Tibial artery (tissue), 4 donors: ENCODE measurements at places on chromosomes 7 and 10.
A peak's percentile ranks its signal among the peaks of the same experiment; 100 is the strongest.

DNA sequence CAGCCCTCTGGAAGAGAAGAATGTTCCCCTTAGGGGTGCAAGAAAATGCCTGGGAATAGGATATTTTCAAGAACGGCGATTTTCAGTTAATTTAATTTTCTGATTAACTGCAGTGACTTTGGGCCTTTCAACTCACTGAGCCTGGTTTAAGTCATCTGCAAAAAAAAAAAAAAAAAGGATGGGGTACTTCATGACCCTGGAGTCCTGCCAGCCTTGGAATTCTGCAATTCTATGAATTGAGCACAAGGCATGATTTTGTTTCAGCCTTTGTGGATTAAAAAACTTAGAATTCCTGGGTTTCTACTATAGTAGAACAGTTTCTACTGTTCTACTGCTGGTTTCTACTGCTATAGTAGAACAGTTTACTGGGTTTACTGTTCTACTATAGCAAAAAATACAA lies 58.3 kb upstream of the CALD1 start:
- no peak for DNase-seq

DNA sequence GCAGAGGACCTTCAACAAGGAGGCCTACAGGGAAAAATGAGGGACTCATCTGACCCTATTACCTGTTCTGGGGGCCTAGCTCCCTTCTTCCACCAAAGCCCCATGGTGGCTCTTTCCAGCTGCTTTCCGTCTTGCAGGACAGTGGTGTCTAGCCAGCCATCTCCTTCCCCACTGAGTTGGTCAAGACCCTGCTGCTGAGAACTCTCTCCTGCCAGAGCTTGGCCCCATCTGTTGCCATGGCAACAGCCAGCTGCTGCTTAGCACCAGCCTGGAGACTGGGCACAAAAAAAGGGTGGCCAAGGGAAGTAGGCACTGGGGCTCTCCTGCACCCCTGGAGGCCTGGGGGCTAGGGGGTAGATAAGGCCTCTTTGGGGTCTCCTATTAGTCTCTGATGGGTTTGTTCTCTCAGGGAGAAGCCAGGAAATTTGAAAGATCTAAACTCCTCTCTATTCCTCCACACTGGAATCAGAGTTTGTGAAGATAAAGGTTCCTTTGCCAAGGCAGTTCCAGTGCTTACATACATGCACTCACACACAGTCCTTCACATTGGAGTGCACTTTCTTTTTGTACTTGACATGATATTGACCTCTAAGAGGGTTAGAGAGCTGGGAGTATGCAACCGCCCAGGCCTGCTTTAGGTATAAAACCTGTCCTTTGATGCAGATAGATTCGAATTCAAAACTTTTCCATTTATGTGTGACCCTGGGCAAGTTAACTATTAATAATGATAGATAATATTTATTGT lies 15.8 kb downstream of the TSPAN33 start:
- DNase-seq = no peak

DNA sequence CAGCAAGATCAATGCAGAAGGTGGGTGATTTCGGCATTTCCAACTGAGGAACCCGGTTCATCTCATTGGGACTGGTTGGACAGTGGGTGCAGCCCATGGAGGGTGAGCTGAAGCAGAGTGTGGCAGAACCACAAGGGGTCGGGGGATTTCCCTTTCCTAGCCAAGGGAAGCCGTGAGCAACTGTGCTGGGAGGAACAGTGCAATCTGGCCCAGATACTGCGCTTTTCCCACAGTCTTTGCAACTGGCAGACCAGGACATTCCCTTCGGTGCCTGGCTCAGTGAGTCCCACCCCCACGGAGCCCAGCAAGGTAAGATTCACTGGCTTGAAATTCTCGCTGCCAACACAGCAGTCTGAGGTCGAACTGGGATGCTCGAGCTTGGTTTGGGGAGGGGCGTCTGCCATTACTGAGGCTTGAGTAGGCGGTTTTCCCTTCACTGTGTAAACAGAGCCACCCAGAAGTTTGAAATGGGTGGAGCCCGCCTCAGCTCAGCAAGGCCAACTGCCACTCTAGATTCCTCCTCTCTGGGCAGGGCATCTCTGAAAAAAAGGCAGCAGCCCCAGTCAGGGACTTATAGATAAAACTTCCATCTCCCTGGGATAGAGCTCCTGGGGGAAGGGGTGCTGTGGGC lies 58.6 kb upstream of the SLC26A5 start:
- no peak for DNase-seq

DNA sequence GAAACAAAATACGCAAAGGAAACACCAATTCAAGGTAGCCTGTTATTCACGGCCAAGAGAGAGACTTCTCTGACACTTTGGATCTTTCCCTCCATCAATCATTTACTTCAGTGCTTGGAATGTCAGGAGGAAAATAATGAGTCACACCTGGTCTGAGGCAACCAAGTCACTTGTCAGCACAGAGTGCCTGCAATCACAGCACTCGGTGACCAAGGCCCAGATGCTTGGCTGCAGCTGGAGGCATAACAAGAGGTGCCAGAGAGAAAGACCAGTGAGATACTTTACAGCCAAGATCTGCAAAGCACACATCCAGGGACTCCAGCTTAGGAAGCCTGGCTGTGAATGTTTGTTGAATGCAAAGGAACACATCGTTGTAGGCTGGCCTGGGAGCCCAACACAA lies 33.9 kb downstream of the ASB13 start:
- peak; percentile 85 for DNase-seq

GRCh38 chr7:105298439-105298894 lies 90.3 kb downstream of the SRPK2 start:
- no peak for DNase-seq

- no peak for DNase-seq
Observed at GRCh38 chr10:93206652-93207051, 133.0 kb downstream of the CYP26A1 start.

GRCh38 chr10:98423691-98424120 lies 8.7 kb upstream of the PYROXD2 start:
- no peak for DNase-seq

DNA sequence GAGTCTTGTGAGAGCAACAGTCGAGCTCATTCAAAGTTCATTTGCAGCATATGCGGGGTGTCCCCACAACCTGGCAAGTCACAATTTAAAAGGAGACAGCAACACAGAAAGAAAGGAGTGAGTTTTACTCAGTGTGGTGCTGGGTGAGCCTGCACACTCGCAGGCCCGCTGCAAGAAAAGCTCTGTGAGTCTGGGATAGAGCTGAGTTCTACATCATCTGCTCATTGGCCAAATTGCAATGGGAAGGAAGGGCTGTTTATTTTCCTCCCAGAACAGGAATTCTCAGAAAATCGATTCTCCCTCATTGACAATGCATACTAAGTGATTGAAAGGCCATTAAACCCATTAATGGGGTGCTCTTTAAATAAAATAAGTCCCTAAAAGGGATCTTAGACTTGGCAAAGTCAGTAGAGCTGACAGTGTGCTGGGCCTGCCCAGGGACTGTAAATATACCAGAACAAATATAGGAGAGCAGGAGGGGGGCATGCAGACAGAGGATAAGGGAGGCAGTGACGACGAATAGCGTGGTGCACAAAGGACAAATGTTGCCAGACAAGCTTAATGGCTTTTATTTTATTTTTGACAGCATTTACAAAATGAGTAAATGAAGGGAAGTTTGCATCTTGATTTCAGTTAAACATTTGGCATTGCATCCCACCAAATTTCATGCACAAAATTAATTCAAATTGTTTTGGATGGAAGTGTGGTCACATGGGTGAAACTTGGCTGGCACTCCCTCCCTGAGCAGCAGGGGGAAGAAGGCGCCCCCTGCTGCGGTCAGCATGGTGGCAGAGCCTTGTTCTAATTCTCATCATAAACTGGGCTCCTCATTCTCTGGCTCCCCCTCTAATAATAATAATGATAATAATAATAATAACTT lies 215.7 kb downstream of the SNX10 start:
- no peak for DNase-seq

DNA sequence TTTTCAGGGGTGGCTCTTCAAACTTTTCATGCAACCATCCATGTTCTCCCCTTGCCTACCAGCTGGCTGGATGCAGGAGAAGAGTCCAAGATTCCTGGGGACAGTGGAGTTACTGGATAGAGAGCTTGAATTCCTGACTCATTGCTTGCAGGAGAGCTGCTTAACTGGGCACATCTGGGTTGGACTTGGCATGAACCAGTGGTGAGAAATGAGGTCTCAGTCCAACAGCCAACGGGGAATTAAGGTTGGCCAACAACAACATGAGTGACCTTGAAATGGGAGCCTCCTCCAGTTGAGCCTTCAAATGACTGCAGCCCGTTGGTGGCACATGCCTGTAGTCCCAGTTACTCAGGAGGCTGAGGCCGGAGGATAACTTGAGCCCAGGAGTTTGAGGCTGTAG lies 58.1 kb upstream of the OPN4 start:
- DNase-seq = no peak

GRCh38 chr7:159105066-159105780 lies 39.4 kb downstream of the VIPR2 start:
- DNase-seq = peak; percentile 53

DNA sequence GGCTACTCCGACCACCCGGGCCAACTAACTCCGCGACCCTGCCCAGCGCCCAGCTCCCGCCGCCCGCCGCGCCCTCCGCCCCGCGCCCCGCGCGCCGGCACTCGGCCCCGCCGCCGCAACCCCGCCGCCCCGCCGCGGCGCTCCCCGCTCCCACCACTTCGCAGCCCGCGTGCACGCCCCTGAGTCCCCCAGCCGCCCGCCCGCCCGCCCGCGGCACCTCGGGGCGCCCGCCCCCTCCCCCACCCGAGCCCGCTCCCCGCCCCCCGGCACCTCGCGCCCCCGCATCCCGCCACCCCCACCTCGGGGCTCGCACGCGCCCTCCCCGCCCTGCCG lies 598 bp downstream of the JAZF1 start:
- no peak for DNase-seq

- DNase-seq = no peak
Observed at GRCh38 chr10:43816351-43817321, 168.0 kb upstream of the ZNF32 start.

DNA sequence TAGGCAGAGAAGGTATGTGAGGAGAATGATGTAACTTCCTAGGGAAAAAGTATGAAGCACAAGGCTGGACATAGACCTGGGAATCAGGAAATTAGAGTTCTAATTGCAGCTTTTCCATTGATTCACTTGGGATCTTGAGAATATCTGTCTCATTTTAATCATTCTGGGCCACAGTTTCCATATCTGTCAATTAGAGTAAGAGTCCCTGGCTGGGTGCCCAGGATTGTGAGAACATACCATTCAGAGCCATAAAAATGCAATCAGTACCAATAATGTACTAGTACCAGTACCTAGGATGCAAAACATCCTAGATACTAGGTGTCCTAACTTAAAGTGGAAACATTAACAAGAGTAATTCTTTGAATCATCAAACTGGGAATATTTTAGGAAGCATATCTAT lies 29.6 kb downstream of the CAV1 start:
- DNase-seq = no peak

- DNase-seq = peak; percentile 57
Observed at GRCh38 chr7:31882187-31882586, 188.0 kb downstream of the PDE1C start.

- DNase-seq = peak; percentile 36
Observed at GRCh38 chr10:23439961-23440889, 1.4 kb downstream of the OTUD1 start.

DNA sequence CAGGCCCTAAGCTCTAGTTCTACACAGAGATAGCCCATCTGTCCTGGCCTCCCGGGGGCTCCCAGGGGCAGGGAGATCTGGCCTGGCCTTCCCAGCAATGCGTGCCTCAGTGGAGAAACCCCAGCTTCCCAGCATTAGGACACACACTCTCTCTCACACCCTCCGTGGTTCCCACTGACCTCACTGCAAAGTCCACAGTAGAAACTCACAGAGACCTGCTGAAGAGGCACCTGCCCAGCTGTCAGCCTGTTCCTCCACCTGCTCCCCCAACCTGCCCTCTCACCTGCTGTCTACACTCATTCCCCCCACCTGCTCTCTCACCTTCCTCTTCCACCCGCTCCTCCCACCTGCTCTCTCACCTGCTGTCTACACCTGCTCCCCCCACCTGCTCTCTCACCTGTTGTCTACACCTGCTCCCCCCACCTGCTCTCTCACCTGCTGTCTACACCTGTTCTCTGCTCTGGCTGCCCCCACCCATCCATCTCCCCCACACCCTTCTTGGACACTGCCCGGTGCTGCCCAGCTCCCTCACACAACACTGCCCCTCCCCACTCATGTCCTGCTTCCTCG lies 21.1 kb upstream of the PFKP start:
- DNase-seq = no peak

GRCh38 chr10:2475711-2476217 lies 591.6 kb upstream of the PFKP start:
- DNase-seq = no peak

DNA sequence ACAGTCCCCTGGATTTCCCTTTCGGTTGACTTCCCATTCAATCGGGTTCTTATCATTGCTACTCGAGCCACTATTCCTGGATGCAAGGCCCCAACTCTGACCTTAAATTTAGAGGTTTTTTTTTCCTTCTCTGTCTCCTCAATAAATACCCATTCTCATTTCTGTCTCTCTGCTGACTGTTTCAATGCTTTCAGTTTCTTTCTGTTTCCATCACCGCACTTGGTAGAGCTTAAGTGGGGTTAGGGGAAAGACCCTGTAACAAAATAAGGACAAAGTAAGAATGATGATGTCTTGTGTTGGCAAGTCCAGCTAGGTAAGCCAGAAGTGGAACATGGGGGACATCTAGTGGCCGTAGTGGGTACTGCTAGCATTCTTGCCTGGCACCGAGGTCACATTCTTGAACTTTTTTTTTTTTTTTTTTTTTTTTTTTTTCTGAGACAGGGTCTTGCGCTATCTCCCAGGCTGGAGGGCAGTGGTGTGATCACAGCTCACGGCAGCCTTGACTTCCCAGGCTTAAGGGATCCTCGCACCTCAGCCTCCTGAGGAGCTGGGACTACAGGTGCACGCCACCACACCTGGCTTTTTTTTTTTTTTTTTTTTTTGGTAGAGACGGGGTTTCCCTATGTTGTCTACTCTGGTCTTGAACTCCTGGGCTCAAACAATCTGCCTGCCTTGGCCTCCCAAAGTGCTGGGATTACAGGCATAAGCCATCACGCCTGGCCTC lies 40.3 kb downstream of the ZC3HC1 start:
- DNase-seq = peak; percentile 90

GRCh38 chr7:51024867-51025266 lies 242.2 kb upstream of the GRB10 start:
- no peak for DNase-seq

DNA sequence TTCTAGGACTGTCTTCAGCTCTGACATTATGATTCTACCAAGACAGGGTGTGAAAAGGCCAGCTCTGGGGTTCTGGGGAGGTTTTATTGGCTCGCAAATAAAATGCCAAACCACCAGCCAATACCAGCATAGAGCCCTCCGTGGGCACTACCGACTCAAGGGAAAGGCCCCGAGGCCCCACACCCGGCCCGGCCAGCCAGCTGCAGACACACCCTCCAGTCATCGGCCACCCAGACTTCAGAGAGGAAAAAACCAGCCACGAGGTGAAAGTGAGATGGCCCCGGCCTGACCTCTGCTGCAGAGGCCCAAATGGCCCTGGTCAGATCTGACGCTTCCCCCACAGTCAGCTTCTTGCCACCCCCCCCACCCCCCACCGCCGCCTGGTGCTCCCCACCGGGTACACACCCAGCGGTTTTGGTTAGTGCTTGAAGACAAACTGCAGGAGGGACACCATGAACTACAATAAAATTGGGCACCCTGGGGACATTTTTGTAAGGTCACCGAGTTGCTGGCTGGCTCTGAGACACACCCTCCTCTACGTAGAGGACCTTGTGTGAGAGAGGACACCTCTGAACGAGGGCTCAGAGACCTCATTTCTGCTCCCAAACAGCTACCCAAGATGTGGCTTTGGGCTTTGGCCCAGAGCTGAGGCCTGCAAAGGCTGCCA lies 79.9 kb downstream of the PRKAG2 start:
- DNase-seq = no peak

- no peak for DNase-seq
Observed at GRCh38 chr10:114100848-114101741, 57.4 kb downstream of the ADRB1 start.

- DNase-seq = no peak
Observed at GRCh38 chr7:84663224-84663623, 468.6 kb upstream of the SEMA3A start.
